Astrocyte (in vitro differentiated cells and primary cell): ENCODE measurements at places on chromosomes 5 and 9. TPM values are rescaled to one million over a fixed set of nuclear protein-coding genes. Genes with fewer than 3 reads are reported as not detected.

DNA sequence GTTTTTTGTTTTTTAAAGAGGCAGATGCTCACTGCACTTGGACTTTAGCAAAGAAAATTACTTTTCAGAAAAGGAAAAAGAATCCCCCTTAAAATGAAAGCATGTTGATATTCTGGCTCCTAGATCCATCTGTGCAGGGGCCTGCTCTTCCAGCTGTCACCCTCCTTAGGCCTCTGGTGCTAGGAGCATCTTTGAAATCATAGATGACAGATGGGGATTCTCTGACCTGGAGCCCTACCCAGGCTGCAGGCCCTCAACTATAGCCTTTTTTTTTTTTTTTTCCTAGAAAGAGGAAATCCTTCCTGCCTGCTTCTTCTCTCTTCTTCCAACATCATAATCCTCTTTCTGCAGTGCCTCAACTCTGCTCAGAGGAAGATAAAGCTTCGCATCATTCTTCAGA, 16.3 kb upstream of the DCP2 start:
- DNase-seq, result no peak

DNA sequence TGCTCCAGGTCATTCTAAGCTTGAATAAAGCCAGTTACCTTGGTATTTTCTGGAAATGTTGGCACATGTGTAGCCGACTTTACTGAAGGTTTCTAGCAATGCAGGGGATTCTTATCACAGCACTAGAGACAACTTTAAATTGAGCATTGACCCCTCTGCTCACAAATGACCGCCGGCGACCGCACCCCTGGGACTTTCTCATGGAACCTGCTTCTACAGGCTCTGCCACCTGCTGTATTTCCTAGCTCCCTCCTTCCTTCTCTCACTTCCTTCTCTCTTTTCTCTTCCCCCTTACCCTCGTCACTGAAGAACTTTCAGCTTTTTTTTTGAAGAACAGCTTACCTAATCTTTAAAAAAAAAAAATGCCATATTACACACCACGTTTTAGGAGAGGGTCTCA, 30.9 kb upstream of the DAB2 start:
- no peak for DNase-seq

DNA sequence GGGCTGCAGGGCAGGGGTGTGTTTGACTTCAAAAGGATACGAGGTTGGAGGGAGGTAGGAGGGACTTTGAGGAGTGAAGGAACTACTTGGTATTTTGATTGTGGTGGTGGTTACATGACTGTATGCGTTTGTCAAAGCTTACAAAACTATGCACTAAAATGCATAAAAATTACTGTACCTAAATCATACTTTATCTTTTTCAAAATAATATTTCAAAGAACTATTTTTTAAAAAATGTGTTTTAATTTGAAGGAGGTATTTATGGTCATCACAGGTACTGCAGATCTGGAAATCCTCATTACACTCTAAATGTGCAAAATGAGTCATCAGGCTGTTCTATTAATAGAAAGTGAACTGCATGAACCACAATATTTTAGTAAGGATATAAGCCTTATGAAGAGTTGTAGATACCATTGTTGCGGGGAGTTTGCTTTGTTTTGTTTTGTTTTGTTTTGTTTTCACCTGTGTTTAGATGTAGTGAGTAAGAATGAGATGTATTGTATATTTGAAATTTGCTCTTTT, 116.9 kb downstream of the ARRDC3 start:
- peak; percentile 68 for DNase-seq

DNA sequence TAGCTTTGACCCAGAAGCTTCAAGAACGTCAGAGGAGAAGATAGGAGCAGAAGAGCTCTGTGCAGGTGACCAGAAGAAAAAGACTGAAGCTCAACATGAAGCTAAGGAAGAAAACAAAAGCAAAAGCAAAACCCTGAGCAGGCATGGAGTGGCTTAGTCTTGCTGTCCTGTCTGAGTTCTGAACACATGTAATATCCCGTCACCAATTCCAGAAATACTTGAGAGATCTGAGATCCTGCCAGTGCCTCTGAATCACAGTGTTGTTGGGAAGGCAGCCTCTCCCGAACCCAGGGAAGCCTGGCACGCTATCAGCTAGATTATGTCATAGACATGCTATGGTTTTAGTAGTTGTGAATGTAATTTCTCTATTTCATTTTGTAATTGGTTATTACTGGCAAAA, 235.7 kb downstream of the ICE1 start:
- peak; percentile 32 for DNase-seq

DNA sequence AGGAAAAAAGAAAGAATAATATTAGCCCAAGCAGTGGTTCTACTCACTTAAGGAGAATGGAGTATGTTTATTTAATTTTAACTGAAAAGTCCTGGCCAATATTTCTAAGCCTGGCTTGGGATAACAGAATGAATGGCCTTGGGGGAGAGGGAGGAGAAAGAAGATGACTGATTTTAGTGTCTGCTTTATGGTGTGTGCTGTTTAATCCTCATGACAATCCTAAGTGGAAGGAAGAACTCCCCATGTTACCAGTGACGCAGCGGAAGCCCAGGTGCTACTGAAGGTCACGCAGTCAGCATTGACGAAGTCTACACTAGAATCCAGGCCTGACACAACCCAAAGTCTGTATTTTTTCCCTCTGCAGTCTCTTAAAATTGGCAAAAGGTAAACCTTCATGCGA, 50.5 kb downstream of the PALM2AKAP2 start:
- DNase-seq, result no peak

DNA sequence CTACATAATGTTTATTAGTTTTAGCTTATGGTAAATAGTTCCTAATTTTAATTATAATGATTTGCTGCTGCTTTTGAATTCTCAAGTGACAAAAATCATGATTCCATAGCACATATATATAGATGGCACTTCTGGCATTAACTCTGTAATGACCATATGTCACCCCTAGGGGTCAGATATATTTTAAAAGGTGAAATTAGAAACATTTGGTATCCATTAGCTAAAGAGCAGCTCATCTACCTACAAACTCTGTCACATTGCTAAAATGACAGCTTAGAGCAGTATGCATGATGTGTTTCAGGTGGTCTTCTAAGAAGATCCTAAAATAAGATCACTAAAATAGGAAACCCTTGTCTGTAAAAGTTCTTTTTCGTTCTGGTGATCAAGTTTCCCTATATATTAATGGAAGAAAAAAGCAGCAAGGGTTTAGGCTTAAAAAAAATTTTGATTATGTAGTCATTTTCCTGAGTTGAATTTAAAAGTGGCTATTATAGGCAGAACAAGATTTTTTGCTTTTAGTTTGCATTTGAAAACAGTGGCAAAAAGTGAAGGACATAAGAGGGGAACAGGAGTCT, 157.7 kb upstream of the POU5F2 start:
- no peak for DNase-seq

DNA sequence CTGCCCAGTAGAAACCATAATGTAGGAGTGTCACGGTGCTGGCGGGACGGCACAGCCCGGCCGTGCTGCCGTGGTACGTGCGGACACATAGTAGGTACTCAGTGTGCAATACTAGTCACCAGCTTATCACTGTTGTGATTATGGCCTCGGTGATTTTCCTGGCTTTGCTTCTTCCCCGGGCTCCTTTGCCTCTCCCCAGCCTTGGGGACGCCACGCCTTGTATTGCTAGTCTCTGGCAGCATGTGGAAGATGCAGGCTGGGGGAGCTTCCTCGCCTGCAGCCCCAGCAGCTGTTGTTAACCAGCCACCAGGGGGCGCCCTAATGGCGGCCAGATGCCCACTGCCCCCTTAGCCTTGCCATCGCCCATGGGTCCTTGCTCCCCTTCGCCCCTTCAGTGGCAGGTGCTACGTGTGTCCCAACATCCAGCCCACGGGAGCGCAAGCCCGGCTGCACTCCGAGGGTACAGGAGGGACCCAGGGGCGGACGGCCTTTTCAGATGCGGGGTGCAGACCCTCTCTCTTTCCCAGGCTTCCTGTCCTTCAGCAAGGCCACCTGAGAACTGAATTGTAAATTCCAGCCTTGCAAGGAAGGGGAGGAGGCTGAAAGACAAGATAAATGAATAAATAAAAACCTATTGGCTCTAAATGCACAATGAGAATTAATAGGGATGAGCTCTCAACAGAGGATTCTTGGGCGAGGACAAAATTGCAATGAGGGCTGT, 8.0 kb downstream of the NTNG2 start:
- DNase-seq, result peak; percentile 22

- DNase-seq, result peak; percentile 2
Observed at GRCh38 chr5:122009436-122009835, 47.7 kb downstream of the SRFBP1 start.

DNA sequence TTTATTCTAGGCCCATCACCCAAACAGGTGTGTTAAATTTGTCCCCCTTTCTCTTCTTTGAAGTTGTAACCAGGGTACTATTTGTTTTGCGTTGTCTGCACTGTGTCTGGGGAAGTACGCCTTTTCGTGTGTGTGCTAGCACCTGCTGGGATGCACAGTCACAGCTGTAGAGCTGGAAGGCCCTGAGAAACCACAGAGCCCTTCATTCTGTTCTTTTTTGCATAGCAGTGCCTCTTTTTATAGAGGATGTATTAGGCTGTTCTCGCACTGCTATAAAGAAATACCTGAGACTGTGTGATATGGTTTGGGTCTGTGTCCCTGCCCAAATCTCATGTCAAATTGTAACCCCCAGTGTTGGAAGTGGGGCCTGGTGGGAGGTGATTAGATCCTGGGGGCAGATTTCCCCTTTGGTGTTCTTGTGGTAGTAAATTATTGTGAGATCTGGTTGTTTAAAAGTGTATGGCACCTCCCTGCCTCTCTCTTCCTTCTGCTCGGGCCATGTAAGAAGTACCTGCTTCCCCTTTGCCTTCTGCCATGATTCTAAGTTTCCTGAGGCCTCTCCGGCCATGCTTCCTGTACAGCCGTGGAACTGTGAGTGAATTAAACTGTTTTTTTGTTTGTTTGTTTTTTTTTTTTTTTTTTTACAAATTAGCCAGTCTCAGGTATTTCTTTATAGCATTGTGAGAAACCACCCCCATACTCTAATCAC, 14.0 kb downstream of the SEC61B start:
- DNase-seq, result no peak

GRCh38 chr5:111469903-111470302, 42.4 kb downstream of the STARD4 start:
- DNase-seq, result no peak

- DNase-seq, result peak; percentile 7
Observed at GRCh38 chr5:60700416-60700757, 421 bp upstream of the DEPDC1B start.

- no peak for DNase-seq
Observed at GRCh38 chr5:157067005-157067404, 8.1 kb upstream of the HAVCR1 start.

- DNase-seq, result no peak
Observed at GRCh38 chr9:137865581-137866145, 11.9 kb upstream of the CACNA1B start.

- no peak for DNase-seq
Observed at GRCh38 chr9:79580055-79580454, 8.3 kb downstream of the TLE4 start.

DNA sequence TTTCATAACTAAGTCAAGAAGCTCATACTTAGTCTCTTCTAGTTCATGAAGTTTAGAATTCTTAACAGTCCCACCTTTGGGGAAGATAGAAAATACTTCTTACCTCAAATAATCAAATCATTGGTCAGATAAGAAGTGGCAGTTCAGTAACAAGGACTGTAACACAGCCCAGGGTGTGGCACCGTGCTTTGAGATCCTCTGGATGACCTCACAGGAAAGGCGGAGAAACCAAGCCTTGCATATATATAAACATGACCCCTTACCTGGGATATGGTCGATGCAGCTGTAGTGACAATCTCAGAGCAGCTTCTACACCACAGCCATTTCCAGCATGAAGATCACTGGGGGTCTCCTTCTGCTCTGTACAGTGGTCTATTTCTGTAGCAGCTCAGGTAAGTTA, at the start of gene SPINK7:
Gene SPINK7, plus strand, starts transcription at position 271 of the 400 bp plus-strand sequence. Its CDS starts 61 bp downstream, at position 332.
- DNase-seq, result no peak

GRCh38 chr9:92895812-92896436, 18.1 kb upstream of the ZNF484 start:
- DNase-seq, result no peak

- no peak for DNase-seq
Observed at GRCh38 chr9:68530618-68531017, 10.1 kb downstream of the TMEM252 start.

GRCh38 chr5:127935398-127935797, 148.2 kb upstream of the SLC12A2 start:
- DNase-seq, result no peak

GRCh38 chr5:5751987-5752386, 329.5 kb downstream of the ICE1 start:
- DNase-seq, result no peak

DNA sequence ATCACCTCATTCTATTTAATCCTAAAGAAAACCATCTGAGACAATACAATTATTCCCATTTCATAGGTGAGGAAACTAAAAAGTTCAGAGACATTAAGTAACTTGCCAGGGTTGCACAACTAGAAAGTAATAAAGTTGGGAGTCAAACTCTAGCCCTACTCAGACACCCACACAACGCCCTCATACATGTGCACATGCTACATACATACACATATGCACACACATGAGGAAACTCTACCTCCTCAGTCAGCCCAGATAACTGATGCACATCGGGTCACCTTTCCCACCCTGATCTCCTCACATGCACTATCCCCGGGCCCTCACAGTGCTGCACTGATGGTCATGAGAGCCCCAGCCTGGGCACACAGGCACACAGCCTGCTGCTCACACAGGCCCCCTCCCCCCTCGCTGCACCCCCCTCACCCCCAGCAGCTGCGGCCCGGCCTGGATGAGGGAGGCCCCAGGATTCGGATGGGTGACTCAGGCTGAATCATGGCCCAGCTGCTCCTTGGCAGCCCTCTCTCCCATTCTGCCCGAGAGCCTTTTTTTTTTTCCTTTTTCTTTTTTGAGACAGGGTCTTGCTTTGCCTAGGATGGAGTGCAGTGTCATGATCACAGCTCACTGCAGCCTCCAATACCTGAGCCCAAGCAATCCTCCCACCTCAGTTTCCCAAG, 5.0 kb upstream of the GPRIN1 start:
- peak; percentile 59 for DNase-seq

DNA sequence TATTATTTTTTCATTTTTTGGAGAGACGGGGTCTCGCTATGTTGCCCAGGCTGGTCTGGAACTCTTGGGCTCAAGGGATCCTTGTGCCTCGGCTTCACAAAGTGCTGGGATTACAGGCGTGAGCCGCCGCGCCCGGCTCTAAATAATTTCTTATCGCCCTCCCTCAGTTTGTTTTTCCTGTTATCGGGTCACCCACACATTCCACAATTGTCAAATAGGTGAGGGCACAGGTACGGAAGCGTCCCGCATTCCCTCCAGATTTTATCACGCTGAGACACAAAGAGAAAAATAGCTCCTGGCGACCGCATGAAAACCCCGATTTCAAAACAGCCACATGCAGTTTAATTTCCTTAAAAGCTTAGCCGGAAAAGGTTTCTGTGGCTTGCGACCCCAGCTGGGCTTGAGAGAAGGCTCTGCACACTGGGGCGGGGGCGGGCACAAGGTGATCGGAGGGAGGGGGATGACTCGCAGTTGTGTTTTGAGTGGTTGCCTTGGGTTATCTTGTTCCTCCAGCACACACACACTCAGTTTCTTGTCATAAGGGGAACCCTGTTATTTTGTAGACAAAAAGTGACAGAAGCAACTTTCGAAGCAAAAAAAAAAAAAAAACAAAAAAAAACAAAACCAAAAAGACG, 717 bp upstream of the IQGAP2 start:
- no peak for DNase-seq

RIGI gene
- total RNA-seq, result 164 and 187 TPM in 2 replicates

NR4A3 gene
- 3.2 and 3.6 TPM in 2 replicates for total RNA-seq

DHX29 gene
- 27.0 and 28.8 TPM in 2 replicates for total RNA-seq

CSF1R gene
- total RNA-seq, result 1.4 and 1.6 TPM in 2 replicates

ORM2 gene
- not detected in 2 replicates for total RNA-seq

SLC6A7 gene
- not detected in 2 replicates for total RNA-seq

PROB1 gene
- total RNA-seq, result 0.59 and 0.60 TPM in 2 replicates

LHFPL2 gene
- total RNA-seq, result 17.0 and 19.8 TPM in 2 replicates

KCNN2 gene
- 0.29 and 0.32 TPM in 2 replicates for total RNA-seq

FLT4 gene
- total RNA-seq, result 3.7 and 7.2 TPM in 2 replicates

JAKMIP2 gene
- 15.1 and 19.3 TPM in 2 replicates for total RNA-seq
